ENCODE measurements at places on chromosomes 6 and 20.

DNA sequence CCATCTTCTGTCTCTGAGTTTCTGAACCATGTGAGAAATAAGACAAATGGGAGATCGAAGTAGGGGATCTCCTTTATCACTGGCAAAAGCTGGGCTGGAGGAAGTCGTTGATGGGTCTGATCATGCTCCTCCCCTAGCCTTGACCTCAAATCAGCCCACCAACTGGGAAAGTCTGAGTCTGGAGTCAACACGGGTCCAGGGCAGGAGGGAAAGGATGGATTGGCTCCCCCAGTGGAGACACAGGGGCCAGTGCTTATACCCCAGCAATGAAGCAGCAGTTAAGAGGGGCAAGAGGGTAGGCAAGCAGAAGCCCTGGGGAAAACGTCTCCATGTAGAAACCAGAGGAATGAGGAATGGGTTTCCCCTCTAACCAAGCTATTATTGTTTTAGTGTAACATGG is 152.6 kb downstream of the TBC1D7 start:
- DNase-seq: no peak

DNA sequence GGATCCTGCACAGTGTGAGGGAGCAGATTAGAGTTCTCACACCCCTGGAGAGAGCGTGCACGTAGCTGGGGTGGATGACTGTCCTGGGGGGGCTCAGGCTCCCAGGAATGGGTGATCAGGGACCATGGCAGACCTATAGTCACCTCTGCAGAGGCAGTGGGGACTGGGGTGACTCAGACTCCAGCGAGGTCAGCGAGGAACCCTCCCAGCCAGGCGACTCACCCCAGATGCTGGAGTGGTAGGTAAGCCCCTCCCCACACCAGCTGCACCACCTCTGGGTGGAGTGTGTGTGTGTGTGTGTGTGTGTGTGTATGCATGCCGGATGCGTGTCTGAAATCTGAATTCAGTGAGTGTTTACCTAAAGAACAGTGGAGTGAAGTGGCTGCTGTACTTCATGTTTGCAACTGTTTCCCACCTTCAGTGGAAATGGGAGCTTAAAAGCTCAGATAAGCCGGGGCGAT is 17.4 kb upstream of the GTSF1L start:
- DNase-seq: peak; percentile 51

GRCh38 chr6:90197854-90198496 is 98.7 kb downstream of the BACH2 start:
- DNase-seq: no peak

- DNase-seq: no peak
Measured at GRCh38 chr6:96816301-96816817, 20.9 kb downstream of the GPR63 start.

DNA sequence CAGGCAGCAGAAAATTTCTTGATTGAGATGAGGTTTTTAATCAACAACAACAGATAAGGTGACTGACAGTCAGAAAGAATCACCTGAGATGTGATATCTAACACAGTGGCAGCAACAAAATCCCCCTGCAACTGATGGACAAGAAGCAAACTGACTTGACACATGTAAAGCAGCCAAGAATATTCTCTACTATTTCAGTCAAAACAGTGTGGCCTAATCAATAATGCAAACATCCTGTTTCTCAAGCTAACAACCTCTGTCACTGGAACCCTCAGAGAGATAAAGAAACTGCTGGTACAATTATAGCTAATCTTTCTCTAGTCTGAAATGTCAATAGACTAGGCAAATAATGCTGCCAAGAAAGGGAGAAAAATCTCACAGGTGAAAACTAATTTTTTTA is 4.6 kb upstream of the CGA start:
- DNase-seq: no peak

- no peak for DNase-seq
Measured at GRCh38 chr6:56986611-56987010, 31.7 kb downstream of the BEND6 start.

GRCh38 chr6:73058736-73059135 is 166.6 kb downstream of the KHDC1L start:
- DNase-seq: no peak

DNA sequence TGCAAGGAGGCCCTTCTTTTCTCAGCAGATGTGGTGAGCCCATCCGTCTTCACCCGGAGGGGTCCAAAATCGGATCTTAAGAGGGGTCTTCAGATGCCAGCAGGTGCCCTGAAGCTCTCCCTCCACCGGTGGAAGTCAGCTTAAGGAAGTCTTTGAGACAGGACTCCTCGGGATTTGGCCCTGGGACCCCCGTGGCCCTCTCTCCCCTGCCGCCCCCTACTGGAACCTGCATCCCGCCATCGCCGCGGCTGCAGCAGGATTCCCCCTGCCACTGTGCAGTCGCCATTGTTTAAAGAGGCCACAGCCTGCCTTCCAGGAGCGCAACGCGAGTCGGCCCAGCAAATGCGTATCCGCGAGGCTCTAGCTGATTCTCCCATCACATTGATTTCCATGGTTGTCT is 292.5 kb upstream of the ZNF337 start:
- DNase-seq: no peak

DNA sequence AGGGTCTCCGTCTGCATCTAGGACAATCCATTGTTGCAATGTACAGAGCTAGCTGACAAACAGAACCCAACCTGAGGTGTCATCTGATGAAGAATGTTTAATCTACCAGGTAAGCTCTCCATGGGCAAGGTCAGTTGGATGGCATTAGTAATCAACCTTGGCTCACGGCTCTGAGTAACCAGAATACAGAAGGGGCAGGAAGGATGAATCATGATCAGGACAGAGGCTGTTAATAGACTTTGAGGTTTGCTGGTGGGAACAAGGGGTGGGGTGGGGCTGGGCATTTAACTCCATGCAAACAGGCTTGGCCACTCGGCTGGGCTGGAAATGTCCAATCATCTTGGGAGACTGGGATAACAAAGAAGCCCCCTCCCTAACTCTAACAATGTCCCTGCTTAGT is 77.1 kb upstream of the MRPS10 start:
- no peak for DNase-seq

DNA sequence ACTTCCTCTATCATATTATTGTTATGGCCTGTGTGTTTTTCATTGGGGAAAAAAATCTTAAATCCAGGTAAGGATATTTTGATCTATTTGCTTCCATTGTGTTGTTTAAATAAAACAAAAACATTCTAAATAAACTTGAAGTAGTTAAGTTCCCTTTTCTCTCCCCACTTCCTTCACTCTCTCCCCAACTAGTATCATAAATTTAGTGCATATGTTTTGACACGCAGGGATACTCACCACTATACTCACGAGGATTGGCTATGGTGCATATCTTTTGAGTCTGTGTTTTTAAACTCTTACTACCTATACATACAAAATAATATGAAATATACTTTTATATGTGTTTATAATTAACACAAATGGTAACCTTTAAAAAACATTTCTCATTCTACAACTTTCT is 5.2 kb downstream of the TTLL9 start:
- no peak for DNase-seq

DNA sequence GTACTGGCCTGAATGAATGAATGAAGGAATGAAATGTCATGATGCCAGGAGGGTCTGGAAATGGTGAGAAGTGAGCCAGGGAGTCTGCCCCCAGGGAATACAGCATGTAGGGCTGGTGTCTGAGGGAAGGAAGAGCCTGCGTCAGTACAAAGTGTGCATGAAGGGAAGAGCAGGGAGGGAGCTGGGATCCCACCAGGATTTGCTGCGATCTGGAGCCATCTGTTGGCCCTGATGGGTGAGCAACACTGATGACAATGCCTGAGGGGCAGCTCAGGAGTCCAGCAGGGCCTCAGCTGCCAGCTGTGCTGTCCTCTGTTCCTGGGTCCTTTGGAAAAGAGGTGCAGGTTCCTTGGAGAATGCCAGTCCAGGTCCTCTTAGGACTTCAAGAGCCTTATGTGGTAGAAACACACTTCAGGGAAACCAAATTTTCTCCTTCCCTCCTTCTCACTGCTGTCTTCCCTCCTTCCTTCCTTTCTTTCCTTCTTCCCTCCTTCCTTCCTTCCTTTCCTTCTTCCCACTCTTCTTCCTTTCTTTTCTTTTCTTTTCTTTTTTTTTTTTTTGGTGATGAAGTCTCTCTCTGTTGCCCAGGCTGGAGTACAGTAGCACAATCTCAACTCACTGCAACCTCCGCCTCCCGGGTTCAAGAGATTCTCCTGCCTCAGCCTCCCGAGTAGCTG is 11.5 kb downstream of the BPI start:
- DNase-seq: no peak

DNA sequence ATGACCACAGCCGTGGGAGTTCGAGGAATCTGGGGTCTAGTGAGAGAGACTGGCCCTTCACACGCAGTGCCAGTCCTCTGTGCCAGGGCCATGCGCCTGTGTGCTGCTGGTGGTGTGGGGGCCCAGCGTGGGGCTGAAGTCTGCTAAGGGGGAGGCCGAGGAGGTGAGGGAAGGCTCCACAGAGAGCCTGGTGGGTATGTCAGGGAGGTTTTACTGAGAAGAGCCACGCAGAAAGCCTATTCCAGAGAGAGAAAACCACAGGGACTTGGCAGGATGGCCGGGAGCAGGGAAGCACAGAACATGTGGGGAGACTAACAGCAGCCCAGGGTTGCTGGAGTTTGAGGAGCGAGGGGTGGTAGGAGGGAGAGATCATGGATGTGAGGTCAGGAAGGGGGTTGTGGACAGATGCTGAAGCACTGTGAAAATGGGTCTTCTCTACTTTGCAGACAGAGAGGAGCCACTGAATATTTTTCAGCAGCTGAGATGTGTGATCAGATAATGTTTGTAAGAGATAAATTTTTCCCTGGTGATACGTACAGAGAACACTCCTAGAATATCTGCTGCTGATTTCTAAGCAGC is 35.3 kb downstream of the DUSP22 start:
- DNase-seq: no peak

- no peak for DNase-seq
Measured at GRCh38 chr6:139490482-139490881, 116.0 kb upstream of the CITED2 start.

- peak; percentile 32 for DNase-seq
Measured at GRCh38 chr6:1770968-1771723, 161.4 kb downstream of the FOXC1 start.

DNA sequence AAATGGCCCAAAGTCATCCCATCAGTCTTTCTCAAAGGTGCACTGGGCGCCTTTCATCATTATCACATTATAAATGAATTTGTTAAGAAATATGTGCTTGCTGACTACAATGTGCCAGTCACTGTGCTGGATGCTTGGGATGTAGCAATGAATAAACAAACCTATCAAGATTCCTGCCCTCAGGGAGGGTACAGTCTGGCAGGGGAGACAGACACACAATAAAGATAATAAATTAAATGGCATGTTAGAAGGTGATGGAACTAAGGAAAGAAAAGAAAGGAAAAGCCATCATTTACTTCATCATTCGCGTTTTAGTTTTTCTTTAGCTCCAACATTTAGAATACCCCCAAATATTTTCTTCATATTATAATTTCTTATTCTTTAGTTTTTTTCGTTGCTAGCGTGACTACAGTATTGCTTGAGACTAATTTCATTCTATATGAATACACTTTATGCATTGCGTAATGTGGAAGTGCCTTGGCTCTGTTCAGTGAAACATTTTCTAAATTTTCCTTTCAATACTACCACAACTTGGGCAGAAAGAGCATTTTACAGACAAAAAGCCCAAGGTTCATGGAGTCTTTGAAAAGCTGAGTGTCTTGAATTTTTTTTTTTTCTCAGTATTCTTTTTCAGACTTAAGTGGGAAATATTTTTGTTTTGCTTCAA is 48.7 kb upstream of the CITED2 start:
- no peak for DNase-seq

GRCh38 chr6:99711925-99712324 is 105.3 kb downstream of the PRDM13 start:
- DNase-seq: no peak

DNA sequence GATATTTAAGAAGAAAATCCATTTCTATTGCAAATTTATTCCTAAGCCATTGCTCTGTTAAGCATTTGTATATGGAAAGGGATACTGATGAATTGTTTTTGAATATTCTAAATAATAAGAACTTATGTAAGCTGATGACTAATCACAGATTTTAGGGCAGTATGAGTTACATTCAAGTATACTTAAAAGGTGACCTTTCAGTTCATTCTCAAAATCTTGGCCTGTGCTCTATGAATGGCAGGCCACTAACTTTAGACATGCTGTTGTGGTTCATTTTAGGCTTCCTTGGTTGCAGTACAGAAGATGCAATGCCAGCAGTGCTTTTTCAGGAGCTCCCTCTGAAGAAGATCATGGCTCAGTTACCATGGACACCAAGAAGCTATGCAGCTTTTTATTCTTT is 380.4 kb downstream of the CENPW start:
- DNase-seq: no peak

- no peak for DNase-seq
Measured at GRCh38 chr6:135631821-135632220, 134.3 kb upstream of the AHI1 start.

- DNase-seq: peak; percentile 41
Measured at GRCh38 chr6:21587961-21588480, 5.5 kb upstream of the SOX4 start.

- no peak for DNase-seq
Measured at GRCh38 chr6:14751645-14752175, 494.2 kb upstream of the JARID2 start.

DNA sequence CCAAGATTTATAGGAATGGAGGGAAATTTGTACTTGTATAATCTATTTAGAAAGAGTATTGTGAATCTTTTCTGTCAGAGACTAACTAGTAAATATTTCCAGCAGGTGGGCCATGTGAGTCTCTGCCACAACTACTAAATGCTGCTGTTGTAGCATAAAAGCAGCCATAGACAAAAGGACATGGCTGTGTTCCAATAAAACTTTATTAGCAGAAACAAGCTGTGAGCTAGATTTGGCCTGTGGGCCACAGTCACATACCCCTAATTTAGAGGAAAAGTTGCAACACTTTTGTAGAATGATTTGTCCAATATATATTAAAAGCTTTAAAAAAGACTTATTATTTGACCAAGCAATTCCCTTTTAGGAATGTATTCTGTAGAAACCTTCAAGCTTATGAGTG is 207.2 kb downstream of the LMBRD1 start:
- no peak for DNase-seq

GRCh38 chr20:36065427-36065998 is 89.0 kb upstream of the EPB41L1 start:
- no peak for DNase-seq

GRCh38 chr6:16982807-16983206 is 119.0 kb upstream of the STMND1 start:
- no peak for DNase-seq

- no peak for DNase-seq
Measured at GRCh38 chr6:7463785-7464184, 74.2 kb downstream of the RIOK1 start.

GRCh38 chr6:72783666-72784065 is 161.8 kb downstream of the KCNQ5 start:
- DNase-seq: no peak
